ENCODE measurements at places on chromosomes 6 and 20.

GRCh38 chr6:3559561-3559960 lies 102.7 kb upstream of the SLC22A23 start:
- DNase-seq: no peak

GRCh38 chr20:36132802-36133211 lies 21.7 kb upstream of the EPB41L1 start:
- DNase-seq: no peak

- no peak for DNase-seq
Observed at GRCh38 chr20:50381771-50382593, 128.2 kb upstream of the PTPN1 start.

DNA sequence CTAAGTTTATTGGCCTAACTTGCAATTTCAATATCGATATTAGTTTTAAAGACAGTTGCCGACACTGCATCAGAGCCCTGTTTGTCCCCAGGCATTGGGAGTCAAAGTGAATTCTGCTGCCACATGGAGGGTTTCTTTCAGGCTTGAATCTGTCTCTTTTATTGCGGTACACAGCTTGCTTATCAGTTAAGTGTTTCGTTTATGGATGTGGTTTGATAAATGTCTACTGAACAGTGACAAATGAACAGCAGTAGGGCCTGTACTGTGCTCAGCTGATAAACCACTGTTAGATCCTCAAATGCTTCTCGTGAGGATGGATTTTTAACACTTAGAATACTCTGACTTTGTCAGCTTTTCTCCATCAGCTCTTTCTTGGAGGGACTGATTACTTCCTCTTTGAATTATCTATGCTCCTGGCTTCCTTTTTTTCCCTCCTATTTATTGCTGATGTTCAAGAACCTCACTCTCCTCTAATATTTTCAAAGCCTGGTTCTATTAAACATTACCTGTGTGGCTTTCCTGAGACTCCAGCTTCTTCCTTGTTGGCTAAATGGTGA lies 240.8 kb downstream of the PLCB1 start:
- DNase-seq: no peak

DNA sequence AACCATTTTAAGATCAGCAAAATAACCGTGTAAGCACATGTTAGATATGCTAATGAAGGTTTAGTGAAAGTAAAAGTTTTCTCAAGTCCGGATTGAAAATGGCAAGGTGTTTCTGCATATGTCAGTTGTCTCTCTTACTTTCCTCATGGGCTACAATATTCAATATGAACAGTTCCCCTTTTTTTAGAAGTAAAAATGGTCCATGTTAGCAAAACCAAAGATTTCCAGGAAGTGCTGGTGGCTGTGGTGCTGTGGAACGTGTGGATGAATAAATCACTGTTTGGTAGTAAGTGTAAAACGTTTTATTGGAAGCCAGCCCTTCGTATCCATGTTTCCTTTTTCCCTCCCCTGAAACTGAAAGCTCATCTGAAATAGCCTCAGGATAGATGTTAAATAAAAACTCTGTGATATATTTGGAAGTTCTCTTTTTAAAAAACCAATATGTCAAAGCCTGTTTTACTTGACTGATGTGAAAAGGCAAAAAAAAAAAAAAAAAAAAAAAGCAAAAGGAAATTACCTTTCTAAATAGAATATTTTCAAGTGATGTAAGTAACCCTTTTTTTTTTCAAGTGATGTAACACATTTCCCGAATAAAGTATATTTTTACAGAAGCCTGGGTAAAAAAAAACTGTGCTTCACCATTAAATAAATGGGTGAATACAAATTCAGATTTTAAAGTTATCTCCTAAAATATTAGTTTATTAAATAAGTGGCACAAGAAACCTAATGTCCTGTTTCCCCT lies 41.9 kb downstream of the PLEKHG1 start:
- no peak for DNase-seq

GRCh38 chr20:4192378-4193068 lies 177.2 kb upstream of the RNF24 start:
- no peak for DNase-seq

DNA sequence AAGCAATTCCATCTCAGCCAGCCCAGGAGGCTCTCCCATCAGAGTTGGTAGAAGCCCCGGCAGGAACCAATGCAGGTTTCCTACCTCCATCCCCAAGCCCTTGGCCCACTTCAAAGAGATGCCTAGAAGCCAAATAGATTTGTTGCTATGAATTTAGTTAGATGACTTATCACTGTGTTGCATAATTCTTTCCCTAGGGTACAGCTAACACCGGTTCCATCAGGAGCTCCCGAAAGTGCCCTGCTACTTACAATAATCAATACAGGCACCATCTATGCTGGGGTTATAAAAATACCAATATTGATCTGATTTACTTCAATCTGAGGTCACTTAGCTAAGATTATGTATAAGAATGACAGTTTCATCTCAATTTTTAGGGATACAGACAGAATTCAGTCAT lies 113.0 kb downstream of the MAP7 start:
- no peak for DNase-seq

Measured in fibroblast of skin of left quadriceps (primary cell).